Fibroblast of skin of left quadriceps (primary cell): ENCODE measurements at places on chromosomes 7 and 10.

DNA sequence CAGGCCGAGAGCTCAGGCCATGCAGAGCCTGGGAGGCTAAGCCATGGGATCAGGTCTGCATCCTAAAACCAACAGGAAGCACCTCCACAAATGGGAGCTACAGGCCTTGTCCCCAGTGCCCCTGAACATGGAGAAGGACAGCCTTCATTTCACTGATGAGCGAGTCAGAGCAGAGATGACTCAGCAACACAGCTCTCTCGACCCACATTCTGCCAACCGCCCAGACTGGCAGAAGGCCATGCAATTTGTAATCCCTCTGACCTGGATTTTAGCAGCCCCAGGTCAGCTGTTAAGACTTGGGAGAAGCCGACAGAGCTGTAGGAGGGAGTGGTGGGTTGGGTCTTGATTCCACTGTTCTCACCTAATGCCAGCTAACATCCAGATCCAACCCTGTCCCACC lies 25.5 kb downstream of the VOPP1 start:
- no peak for DNase-seq

GRCh38 chr10:32142646-32143045 lies 86.4 kb upstream of the KIF5B start:
- no peak for DNase-seq

- no peak for DNase-seq
Observed at GRCh38 chr10:62985807-62986600, 147.1 kb upstream of the NRBF2 start.

- DNase-seq: no peak
Observed at GRCh38 chr10:299969-300368, 164.7 kb downstream of the ZMYND11 start.

DNA sequence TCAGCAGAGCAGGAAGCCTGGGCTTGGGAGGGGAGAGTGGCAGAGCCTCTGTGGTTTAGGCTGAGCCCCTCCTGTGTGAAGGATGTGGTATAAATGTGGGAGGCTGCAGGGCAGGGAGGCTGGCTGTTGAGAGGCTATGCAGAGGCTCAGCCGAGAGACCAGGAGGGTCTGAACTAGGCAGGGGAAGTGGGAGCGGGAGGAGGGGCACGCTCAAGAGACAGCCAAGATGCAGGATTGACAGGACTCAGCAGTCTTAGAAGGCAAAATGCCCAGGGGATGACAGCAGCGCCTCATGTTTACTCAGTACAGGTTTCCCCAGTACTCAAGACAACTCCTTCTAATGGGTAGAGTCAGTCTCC lies 24.3 kb downstream of the BTBD16 start:
- no peak for DNase-seq

DNA sequence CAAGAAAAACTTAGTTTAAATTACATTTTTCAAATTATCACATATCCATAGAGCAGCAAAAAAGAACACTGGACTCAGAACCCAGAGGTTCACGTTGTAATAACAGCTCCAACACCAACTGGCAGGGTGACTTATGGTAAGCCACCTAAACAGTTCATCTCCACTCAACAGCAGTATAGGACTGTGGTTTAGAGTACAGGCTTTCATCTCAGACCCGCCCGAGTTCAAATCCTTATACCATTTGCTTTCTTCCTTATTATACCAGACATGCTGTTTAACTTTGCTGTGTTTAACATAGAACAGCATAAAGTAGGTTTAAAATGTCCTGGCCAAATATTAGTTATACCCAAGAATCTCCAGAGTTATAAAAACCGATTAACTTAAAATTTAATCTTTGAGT lies 97.9 kb downstream of the ARHGAP21 start:
- DNase-seq: no peak

DNA sequence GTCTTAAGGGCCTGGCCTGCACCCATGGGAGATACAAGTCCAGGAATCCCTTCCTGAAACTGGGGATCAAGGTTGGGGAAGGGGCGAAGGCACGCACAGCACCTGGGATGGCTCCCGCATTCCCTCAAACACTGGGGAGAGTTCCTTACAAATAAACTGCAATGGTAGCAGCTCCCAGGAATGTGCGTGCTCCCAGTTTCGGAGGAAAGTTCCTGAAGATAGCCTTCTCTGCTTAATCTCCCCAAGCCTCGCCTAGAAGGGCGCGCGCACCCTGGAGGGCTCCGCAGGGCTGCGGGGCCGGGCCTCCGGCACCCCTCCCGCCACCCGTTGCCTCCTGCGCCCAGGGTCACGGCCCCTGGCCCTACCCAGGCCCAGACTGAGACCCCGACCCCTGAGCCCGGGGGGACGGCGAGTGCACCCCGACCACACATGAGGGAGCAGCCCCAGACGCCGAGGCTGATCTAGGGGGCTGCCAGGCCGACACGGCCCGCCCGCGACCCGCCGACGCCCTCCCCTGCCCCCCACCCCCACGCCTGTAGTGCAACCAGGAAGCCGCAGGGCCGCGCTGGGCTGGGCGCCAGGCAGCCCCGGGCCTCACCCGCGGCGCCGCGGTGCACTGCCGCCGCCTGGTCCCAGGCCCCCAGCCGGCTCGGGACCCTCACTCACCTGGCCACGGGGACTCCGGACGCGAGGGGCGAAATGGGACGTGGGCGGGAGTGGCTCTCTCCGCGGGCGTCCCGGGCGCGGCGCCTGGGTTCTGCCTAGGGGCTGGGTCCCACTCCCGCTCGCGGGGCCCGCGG lies 460 bp downstream of the ANXA11 start:
- no peak for DNase-seq

GRCh38 chr10:84587789-84588188 lies 259.4 kb downstream of the CCSER2 start:
- no peak for DNase-seq

- no peak for DNase-seq
Observed at GRCh38 chr7:105906695-105907094, 30.3 kb upstream of the ATXN7L1 start.

- peak; percentile 86 for DNase-seq
Observed at GRCh38 chr10:107971973-107972372, 807.5 kb upstream of the SORCS1 start.

DNA sequence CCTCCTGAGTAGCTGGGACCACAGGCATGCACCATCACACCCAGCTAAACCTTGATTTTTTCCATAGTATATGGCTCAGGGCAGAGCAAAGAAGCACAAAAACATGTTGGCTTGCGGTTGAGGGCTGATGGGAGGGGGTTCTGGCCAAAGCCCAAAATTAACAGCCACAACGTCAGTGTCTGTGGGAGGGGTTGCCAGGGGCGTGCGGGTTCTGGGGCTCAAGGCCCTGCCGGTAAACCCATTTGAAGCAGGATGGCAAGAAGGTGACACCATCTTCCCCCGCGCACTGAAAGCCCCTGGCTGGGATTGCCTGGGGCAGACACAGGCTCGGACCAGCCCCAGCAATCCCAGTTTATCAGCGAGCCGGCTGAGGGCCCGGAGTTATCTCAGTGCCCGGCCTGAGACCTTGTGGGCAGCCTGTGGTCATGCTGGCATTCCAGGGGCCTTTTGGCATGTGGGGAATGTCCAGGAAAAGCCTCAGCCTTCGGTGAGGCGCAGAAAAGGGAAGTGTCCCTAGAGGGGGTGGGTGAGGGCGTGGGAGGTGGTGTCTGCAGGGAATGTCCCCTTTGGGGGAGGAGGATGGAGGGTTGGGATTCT lies 167.7 kb upstream of the TNRC18 start:
- no peak for DNase-seq

DNA sequence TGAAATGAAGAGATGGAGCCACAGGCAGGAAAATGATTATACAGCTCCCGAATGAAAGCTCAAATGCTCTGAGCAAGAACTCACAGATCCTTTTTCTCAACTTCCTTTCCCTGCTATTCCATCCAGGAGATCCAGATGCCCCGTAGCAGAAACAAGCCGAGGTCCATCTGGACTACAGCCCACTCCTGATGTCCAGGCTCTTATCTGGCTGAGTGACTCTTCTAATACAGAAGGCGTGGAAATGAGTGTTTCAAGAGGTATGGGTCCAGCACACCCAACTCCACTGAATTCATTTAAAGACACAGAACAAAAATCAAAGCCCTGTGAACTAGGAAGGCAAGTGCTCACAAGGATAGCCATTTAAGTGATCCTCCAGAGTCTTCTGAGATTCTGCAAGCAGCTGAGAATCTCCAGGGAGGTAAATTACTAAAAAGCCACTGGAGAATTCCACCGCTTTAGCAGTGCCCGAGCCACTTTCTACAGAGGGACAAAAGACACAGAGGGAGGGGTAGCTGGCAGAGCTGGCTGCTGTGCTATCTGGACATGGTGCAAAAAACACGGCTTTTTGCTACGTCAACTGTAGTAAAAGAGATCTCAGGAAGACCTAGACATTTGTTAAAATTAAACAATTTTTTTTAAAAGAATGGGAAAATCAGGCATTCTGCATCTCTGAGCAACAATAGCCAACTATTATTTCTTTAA lies 24.5 kb downstream of the FAM171A1 start:
- no peak for DNase-seq

DNA sequence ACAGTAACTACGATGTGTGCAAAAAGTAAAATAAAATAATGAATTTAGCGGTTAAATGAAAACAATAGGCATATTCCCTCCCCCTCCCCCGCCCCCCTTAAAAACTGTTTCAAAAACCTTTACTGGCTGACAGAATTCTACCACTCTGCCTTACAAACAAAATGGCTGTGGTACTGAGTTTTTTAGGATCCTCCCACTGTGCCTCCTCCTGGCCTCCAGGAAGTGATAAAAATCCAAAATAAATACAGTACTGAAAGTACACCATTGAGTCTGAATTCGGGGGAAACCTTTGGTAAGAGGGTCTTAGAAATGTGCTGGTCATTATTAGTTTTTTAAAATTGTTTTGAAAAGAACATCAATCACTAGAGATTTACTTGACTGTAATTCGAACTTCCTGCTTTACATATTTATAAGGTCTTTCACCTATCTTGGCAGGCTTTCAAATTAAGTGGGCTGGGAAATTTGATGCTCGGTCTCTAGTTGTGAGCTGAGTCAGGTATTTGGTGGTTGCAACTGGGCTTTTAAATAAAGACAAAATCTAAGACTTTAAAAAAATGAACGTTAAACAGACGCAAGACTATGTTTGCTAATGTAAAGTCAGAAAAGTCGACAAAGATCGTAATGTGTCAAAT lies 32.5 kb upstream of the EPC1 start:
- DNase-seq: no peak

GRCh38 chr7:5454485-5454884 lies 30.9 kb upstream of the TNRC18 start:
- DNase-seq: no peak

GRCh38 chr7:24942226-24942625 lies 37.8 kb downstream of the OSBPL3 start:
- no peak for DNase-seq

DNA sequence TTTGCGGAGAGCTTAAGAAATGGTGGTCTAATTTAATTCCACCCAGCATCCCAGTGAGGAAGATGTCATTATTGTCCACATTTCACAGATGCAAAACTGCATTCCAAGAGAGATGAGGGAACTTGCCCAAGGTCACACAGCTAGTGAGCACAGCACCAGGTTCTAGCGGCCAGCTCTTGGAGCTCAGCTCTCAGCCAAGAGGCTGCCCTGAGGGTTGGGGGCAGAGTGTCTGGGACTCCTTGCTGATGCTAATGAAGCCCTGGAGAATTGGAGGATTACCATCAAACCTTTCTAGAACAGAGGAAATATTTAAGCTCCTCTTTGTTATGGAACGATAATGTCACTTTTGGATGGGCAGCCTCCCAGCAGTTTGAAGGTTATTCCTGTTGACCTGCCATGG lies 48.0 kb downstream of the PLPP4 start:
- no peak for DNase-seq

- no peak for DNase-seq
Observed at GRCh38 chr10:68829521-68829920, 2.2 kb downstream of the STOX1 start.

GRCh38 chr7:101860316-101861217 lies 43.1 kb downstream of the CUX1 start:
- DNase-seq: no peak

DNA sequence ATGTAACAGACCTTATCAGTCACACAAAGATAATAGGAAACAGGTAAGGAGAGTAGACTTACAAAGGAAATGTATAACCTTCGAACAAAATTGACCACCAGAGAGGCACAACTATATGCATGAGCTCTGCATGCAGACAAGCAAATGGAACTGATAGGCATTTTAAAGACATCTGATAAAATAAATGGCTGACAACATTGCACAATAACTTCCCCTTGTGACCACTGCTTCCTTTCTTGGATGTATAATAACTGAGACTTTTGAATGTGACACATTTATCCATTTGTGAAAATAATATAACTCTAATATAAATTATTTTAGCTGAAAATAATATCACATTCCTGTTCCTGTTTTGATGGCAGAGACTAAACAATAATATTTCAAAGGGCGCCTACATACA lies 654.2 kb upstream of the STEAP1 start:
- DNase-seq: no peak

GRCh38 chr10:21535494-21535965 lies 1.5 kb downstream of the MLLT10 start:
- DNase-seq: no peak

DNA sequence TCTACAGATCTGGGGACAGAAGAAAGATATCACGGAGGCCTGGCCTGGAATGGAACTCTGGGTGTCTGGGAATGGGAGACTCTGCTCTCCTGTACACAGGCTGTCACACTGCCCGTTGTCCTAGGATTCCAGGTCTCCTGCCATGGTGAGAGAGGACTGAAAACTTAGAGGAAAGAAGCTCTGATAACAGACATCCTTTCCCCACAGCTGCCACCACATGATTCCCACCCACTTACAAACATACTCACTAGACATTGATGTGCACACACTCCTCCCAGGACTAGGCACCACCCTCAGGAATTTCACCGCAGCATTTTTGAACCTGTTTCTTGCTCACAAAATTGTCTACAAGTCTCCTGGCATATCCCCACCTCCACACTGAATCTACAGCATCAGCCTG lies 5.7 kb downstream of the ZNF92 start:
- DNase-seq: no peak

DNA sequence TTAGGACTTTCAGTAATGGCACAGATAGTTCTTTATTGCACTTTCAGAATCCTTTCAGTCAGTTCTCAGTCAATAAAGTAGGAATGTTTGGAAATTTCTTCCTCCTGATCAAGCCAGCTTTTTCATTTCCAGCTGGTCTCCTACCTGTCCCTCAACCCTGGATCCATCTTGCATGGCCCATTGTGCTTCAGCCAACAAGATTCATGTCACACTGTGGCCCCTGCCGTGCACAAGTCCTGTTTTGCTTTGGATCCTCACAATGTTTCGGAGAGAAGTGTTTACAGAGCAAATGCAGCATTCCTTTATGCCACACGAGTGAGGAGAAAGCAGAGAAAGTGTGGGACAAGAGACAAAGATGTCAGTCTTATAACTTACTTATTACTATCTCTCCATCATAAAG lies 1694.7 kb upstream of the LRRTM3 start:
- DNase-seq: no peak
